Astrocyte (in vitro differentiated cells and primary cell): ENCODE measurements at places on chromosomes 16 and 17. TPM values are rescaled to one million over a fixed set of nuclear protein-coding genes. Genes with fewer than 3 reads are reported as not detected.

DNA sequence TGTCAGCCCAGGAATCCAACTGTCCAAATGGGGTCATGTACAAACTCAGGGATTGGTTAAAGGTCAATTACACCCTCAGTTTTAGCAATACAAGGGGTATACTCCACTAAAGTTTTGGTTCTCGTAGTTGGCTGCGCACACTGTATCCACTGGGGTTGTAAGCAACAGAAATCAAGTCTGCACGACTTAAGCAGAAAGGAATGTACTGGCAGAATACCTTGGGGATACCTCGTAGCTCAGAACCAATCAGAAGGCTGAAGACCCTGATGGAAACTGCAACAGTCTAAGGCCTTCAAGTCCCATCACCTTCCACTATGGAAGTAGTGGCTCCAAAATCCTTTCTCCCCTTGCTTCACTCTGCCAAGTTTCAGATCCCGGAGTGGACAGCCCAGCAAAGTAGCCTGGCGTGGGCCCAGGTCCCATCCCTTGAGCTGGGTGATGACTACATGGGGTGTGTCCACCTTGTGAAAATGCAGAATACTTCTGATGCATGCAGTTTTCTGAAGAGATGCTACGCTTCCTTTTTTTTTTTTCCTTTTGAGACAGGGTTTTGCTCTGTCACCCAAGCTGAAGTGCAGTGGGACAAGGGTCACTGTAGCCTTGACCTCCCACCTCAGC, 21.1 kb upstream of the RPH3AL start:
- no peak overlapping the region for H3K4me3 ChIP-seq
- no peak overlapping the region for H3K27ac ChIP-seq
- H3K4me1 ChIP-seq: no peaks in the 10 kb centered on the region
- H3K36me3 ChIP-seq: no peaks in the 10 kb centered on the region

GRCh38 chr16:56401482-56401881, 23.9 kb downstream of the AMFR start:
- H3K27ac ChIP-seq: no peak overlapping the region
- H3K4me3 ChIP-seq: no peak overlapping the region
- no peaks in the 10 kb centered on the region for H3K4me1 ChIP-seq
- no peak for DNase-seq

- no peak overlapping the region for H3K4me3 ChIP-seq
- no peaks in the 10 kb centered on the region for H3K36me3 ChIP-seq
- H3K4me1 ChIP-seq: no peaks in the 10 kb centered on the region
- H3K27ac ChIP-seq: no peak overlapping the region
- no peak for DNase-seq
Measured at GRCh38 chr16:60166111-60166510, 1432.0 kb upstream of the GOT2 start.

- no peak for DNase-seq
- no peaks in the 10 kb centered on the region for H3K36me3 ChIP-seq
- no peaks in the 10 kb centered on the region for H3K27me3 ChIP-seq
- H3K27ac ChIP-seq: no peak overlapping the region
- peaks cover 11% of the 10 kb centered on the region for H3K4me1 ChIP-seq
- no peak overlapping the region for H3K4me3 ChIP-seq
Measured at GRCh38 chr16:74580833-74581232, 26.1 kb downstream of the GLG1 start.

GRCh38 chr17:41773190-41773588, 13.3 kb downstream of the JUP start:
- H3K27me3 ChIP-seq: no peaks in the 10 kb centered on the region
- peaks cover 3% of the 10 kb centered on the region for H3K36me3 ChIP-seq
- no peak overlapping the region for H3K4me3 ChIP-seq
- H3K4me1 ChIP-seq: peaks cover 36% of the 10 kb centered on the region
- H3K27ac ChIP-seq: peak overlapping the region; percentile 36

DNA sequence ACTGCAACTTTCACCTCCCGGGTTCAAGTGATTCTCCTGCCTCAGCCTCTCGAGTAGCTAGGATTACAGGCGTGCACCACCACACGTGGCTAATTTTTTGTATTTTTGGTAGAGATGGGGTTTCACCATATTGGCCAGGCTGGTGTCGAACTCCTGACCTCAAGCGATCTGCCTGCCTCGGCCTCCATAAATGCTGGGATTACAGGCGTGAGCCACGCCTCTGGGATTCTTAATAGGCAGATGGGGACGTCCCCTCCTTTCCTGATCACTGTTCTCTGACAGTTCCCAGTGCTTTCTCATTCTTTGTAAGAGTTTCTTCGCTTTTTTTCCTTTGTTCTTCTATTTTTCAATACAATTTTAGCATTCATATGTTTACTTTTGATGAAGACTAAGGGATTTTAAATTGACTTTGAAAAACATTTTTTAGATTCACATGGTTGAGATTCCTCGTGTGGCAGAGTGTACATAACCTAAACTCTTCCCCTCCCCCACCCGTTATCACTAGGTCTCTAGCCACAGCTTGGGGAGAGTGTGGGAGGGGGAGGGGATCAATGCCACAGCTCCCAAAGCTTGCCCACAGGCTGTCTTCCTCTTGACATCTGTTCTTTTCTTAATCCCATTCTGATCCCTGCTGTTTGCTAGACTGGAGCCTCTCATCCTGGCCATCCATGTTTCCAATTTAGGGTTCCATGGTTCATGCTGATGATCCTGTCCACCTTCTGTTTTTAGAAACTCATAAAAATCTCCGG, 11.0 kb downstream of the ADORA2B start:
- DNase-seq: no peak
- H3K4me3 ChIP-seq: no peak overlapping the region
- no peaks in the 10 kb centered on the region for H3K27me3 ChIP-seq
- no peak overlapping the region for H3K27ac ChIP-seq
- H3K36me3 ChIP-seq: no peaks in the 10 kb centered on the region
- peaks cover 40% of the 10 kb centered on the region for H3K4me1 ChIP-seq

- peak within 1 kb of the TSS; percentile 73 for H3K4me3 ChIP-seq
- peak within 1 kb of the TSS; percentile 80 for H3K27ac ChIP-seq
- H3K36me3 ChIP-seq: peaks cover 13% of the 10 kb centered on the region
- H3K27me3 ChIP-seq: no peaks in the 10 kb centered on the region
Measured at GRCh38 chr17:7219812-7220592, at the start of the genes ACADVL and DLG4. TSS of gene ACADVL (plus strand) at chr17:7219938. CDS start at chr17:7219985, 47 bp downstream. TSS of gene DLG4 (minus strand) at chr17:7219836.

- H3K27me3 ChIP-seq: no peaks in the 10 kb centered on the region
- H3K36me3 ChIP-seq: no peaks in the 10 kb centered on the region
- H3K4me3 ChIP-seq: no peak overlapping the region
- no peaks in the 10 kb centered on the region for H3K4me1 ChIP-seq
- no peak for DNase-seq
- H3K27ac ChIP-seq: no peak overlapping the region
Measured at GRCh38 chr16:62549875-62550274, 513.6 kb upstream of the CDH8 start.

- no peak for DNase-seq
- no peak overlapping the region for H3K27ac ChIP-seq
- no peak overlapping the region for H3K4me3 ChIP-seq
- no peaks in the 10 kb centered on the region for H3K27me3 ChIP-seq
- peaks cover 30% of the 10 kb centered on the region for H3K36me3 ChIP-seq
- no peaks in the 10 kb centered on the region for H3K4me1 ChIP-seq
Measured at GRCh38 chr16:15057681-15058417, 2.0 kb upstream of the NTAN1 start.

DNA sequence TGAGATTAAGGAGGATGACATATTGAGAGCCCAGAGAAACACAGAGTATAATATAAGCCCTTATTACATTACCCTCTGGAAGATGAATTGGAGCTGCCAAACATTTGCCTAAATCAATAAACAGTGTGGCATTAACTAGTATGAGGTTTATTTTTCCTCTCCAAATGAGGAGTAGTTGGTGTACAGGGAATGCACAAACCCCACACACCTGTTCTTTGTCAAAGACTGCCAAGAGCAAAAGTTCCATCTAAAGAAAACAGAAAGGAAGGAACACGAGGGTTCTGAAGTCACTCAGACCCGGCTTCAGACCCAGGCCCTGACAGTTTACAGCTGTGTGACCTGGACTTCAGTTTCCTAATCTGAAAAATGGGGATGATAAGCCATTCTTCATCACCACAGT, 138.1 kb downstream of the SHISA9 start:
- H3K4me1 ChIP-seq: no peaks in the 10 kb centered on the region
- H3K36me3 ChIP-seq: no peaks in the 10 kb centered on the region
- H3K27me3 ChIP-seq: no peaks in the 10 kb centered on the region
- no peak for DNase-seq
- no peak overlapping the region for H3K4me3 ChIP-seq

DNA sequence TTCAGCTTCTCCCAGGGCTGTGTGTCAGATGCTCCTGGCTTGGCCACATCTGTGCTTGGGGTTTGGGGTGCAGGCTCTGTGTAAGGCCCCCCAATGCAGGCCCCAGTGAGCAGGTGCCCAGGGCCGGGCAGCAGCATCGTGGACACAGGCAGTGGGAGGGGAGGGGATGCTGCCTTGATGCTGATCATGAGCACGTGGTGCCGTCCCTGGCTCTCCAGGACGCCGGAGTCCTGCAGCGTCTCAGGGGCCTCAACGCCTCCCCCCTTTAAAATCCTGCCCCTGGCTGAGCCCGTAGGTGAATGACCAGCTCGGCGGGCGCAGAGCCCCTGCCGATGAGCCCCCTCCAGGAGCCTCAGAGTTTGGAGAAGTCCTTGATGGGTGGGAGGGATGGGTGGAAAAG, 9.0 kb downstream of the METRNL start:
- no peak overlapping the region for H3K4me3 ChIP-seq
- no peaks in the 10 kb centered on the region for H3K27me3 ChIP-seq
- no peak for DNase-seq
- H3K36me3 ChIP-seq: no peaks in the 10 kb centered on the region
- peaks cover 24% of the 10 kb centered on the region for H3K4me1 ChIP-seq

DNA sequence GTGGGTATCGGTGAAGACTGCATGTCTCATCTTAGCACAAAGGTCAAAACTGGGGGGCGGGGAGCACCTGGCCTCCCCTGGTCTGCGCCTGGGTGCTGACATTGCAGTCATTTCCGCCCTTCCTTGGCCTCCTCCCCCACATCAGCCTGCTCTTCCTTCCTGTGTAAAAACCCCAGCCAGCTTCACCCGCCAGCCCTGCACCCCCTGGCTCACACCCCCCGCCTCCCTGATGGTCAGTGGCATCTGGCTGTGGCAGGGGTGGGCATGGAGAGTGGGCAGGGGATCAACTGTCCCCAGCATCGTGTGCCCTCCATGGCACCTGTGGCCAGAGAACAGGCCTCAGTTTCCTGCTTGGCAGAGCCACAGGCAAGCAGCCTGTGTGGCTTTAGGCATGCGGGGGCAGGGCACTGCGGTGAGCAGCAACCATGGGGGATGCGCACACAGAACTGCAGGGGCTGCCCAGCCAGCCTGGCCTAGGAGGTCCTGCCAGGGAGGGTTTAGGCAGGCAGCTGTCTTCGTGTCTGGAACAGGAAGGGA, 26.5 kb upstream of the LASP1NB start:
- DNase-seq: no peak
- no peak overlapping the region for H3K27ac ChIP-seq
- H3K4me1 ChIP-seq: peaks cover 47% of the 10 kb centered on the region
- peaks cover 29% of the 10 kb centered on the region for H3K36me3 ChIP-seq
- no peaks in the 10 kb centered on the region for H3K27me3 ChIP-seq

DNA sequence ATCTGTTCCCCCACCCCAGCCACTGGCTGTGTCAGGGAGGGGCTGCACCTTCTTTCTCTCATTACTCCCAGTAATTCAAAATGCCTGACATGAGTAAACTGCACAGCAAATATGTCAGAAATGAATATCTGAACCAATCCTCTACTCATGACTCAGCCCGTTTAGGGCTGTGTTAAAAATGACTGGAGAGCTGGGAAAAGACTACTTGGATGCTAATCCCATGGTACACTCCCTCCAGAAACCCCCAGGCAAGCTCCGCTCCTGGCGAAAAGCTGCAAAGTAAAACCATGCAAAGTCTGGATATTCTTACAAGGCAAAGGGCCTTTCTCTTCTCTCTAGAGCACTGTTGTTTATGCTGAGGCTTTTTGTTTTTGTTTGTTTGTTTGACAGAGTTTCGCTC, 448.1 kb upstream of the DYNLRB2 start:
- no peak overlapping the region for H3K4me3 ChIP-seq
- no peaks in the 10 kb centered on the region for H3K36me3 ChIP-seq
- no peak overlapping the region for H3K27ac ChIP-seq
- peak; percentile 34 for DNase-seq

DNA sequence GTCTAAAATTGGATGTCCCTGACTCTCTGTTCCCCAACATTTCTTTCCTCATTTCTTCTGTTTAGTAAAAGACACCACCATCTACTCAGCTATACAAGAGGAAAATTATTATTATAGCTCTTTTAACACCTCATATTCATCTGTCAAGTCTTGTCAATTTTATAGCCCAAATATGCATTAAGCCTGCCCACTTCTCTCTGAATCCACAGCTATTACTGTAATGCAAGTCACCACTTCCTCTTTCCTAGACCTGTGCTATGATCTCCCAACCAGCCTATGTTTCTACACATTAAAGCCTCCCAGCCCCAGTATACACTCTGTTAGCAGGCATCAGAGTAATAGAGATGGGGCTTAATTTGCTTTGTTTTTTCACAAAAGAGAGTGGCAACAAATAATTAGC, 252.9 kb downstream of the GRIN2A start:
- H3K27ac ChIP-seq: no peak overlapping the region
- H3K4me3 ChIP-seq: no peak overlapping the region
- no peaks in the 10 kb centered on the region for H3K36me3 ChIP-seq
- H3K27me3 ChIP-seq: no peaks in the 10 kb centered on the region
- no peaks in the 10 kb centered on the region for H3K4me1 ChIP-seq

NOS2 gene
- 0.07 and 0.09 TPM in 2 replicates for total RNA-seq

ZNF469 gene
- total RNA-seq: 17.7 and 29.4 TPM in 2 replicates

KRT20 gene
- total RNA-seq: not detected in 2 replicates

TBC1D3H gene
- total RNA-seq: not detected in 2 replicates

CDH1 gene
- total RNA-seq: 10.7 and 23.8 TPM in 2 replicates

SLC5A10 gene
- total RNA-seq: 0.14 TPM in 1 of 2 replicates, not detected in the other

CCL22 gene
- total RNA-seq: not detected in 2 replicates

TPSD1 gene
- not detected in 2 replicates for total RNA-seq

SOST gene
- not detected in 2 replicates for total RNA-seq

HOXB3 gene
- not detected in 2 replicates for total RNA-seq

CCL7 gene
- not detected in 2 replicates for total RNA-seq

SPATA32 gene
- total RNA-seq: not detected in 2 replicates
